ENCODE measurements at places on chromosomes 5 and 9.
A peak's percentile ranks its signal among the peaks of the same experiment; 100 is the strongest.

- peak; percentile 65 for DNase-seq
Observed at GRCh38 chr9:127847178-127847510, 7.3 kb downstream of the ENG start.

DNA sequence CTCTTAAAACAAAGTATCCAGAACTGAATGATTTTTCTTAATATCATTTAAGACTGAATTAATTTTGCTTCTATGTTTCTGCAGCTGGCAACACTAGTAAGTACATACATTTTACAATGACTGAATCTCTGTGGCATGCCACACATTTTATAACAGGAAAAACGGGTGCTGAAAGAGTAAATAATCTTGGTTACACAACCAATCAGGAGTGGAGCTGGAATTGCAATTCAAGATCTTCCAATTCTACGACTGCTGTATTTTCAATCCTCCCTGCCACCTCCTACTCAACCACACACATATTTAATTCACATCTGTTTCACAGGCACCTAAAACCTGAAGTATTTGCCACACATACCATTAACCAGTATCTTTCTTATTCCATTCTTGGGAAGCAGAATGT lies 52.7 kb upstream of the NR5A1 start:
- DNase-seq = no peak

DNA sequence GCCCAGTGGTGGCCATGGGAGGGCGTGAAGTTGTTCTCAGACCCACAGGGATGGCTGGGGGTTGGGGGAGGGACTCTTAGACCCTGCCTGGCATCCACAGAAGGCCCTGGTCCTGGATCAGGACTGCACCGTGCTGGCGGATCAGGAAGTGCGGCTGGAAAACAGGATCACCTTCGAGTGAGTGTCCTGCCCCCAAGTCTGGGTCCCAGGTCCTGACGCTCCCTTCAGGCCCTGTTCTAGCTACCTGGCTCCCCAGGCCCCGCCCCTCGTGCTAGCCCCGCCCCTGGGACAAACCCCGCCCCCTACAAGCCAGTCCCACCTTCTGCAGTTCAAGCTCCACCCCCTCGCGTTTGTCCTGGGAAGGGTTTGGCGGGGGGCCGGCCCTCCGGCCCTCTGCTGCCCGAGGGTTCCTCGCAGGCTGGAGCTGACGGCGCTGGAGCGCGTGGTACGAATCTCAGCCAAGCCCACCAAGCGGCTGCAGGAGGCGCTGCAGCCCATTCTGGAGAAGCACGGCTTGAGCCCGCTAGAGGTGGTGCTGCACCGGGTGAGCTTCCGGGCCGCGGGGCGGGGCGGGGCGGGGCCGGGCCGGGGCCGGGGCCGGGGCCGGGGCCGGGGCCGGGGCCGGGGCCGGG lies 12.9 kb downstream of the RGS14 start:
- DNase-seq = peak; percentile 93

GRCh38 chr5:75049456-75050351 lies 2.7 kb downstream of the GCNT4 start:
- DNase-seq = peak; percentile 78

- DNase-seq = peak; percentile 95
Observed at GRCh38 chr5:168434001-168434400, 52.3 kb upstream of the RARS1 start.

GRCh38 chr9:116112236-116112635 lies 41.4 kb upstream of the PAPPA start:
- peak; percentile 3 for DNase-seq

DNA sequence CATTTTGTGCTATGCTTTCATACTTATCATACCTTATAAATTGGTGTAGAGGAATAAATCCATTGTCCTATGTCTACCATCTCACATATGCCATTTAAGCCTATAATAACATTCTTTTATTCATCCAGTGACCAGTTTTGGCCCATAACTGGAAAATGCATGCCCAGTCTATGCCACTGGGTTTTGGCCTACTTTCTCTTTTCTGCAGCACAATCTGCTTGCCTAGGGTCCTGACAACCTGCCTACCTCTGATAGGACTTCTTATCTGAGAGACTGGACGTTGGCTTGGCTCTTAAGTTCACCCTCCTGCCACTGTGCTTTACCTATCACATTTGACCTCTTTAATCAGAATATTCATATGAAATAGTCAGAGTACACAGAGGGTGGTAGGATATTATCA lies 103.0 kb downstream of the PRR16 start:
- DNase-seq = no peak

DNA sequence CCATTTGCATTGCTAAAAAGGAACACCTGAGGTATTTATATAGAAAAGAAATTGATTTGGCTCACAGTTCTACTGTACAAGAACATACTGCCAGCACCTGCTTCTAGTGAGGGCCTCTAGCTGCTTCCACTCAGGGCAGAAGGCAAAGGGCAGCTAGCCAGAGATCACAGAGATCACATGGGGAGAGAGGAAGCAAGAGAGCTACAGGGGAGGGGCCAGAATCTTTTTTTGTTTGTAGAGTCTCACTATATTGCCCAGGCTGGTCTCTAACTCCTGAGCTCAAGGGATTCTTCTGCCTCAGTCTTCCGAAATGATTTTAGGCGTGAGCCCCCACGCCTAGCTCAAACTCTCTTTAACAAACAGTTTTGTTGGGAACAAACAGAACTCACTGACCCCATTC lies 6.1 kb downstream of the SLCO4C1 start:
- DNase-seq = no peak

DNA sequence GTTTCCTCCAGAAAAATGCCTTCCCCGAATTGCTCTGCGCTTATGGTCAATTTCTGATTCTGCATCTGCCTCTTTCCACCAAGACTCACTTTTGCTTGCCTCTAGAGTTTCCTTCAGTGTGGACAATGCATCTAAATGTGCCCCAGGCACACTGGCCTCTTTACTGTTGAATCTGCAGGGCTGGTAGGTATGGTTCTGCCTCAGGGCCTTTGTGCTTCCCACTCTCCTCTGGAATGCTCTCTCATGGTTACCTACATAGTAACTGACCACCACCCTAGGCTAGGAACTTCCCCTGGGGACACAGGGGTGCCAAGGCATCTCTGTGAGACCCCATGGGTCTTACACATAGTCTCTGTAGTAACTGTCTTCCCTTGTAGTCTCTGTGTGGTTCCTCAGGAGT lies 1258.6 kb downstream of the CDH12 start:
- DNase-seq = no peak

DNA sequence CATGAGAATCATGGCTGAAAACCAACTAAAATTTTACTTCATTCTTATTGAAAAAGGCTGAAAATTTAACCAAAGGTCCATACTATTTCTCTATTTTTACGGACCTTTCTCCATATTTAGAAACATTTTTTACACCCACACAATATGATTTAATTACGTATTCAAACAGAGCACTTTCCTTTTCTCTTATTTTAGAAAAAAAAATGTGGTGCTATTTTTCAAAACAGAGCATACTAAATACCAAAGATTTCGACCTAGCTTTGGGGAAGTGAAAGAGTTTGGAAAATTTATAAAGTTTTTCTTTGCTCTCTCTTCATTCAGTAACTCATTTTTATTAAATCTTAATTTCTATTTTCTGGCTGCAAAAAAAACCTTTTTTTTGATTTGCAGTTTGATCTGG lies 38.1 kb downstream of the RNF145 start:
- no peak for DNase-seq

DNA sequence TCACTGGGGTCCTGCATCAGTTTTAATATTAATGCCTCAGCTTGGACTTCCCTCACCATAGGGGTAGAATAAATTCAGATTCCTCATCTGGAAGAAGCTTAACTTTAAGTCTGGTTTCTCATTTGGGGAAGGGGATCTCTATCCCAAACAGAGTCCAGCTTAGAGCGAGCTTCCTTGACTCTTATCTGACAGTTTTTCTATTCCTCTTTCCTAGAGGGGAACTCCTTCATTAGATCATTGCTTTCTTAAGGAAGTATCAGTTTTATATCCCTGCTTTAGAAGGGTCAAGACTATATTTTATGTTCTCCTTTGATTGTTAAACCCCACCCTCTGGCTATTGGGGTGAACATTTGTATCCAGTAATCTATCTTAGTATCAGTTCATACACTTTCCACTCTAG lies 24.2 kb upstream of the CDC42SE2 start:
- DNase-seq = no peak

- no peak for DNase-seq
Observed at GRCh38 chr5:8508231-8508630, 639.3 kb downstream of the MTRR start.

DNA sequence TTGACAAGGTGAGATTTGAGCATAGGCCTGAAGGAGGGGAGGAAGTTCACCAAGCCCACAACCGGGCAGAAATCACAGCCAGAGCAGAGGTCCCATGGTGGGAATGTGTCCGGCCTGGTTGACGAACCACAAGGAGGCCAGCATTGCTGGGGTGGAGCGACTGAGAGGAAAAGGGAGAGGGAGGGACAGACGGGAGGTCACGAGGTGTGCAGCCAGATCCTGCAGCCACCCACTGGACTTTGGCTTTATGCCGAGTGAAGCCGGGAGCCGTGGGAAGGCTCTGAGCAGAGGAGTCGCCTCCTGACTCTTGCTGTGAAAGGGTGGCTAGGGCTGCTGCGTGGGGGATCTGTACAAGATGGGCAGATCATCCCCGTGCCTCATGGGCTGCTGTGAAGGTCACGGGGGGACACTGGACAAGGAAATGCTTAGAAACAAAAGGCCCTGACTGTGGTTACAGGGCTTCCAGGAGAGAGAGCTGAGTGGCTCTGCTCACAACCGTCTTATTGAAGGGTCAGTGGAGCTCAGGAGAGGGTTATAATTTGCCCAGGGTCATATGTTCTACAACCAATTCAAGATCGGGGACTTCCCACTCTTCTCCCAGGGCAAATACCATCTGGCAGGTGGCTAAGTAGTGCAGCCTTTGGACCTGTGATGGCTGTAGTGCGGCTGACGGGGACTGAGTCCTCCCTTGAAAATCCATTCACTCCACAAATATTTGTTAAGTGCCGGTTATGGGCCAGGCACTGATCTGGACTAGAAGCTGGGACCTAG lies 15.6 kb upstream of the CD74 start:
- no peak for DNase-seq

GRCh38 chr9:32502464-32502863 lies 23.5 kb downstream of the RIGI start:
- no peak for DNase-seq

- peak; percentile 23 for DNase-seq
Observed at GRCh38 chr5:122312591-122313406, 762 bp downstream of the SNCAIP start.

DNA sequence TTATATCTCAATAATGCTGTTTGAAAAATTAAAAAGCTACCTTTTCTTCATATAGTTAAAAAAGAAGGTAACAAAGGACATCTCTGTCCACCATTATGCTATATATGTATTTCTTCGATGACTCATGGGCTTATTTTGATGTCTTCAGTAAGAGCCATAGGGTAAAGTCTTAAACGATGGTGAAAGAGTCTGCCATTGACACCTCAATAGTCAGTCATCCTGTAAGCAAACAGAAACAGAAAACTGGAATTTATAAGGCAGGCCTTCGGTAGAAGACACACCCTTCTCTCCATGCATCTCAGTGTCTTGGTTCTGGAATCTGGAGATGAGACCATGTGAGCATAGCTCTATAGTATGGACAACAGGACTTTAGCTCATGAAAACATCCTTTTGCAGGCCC lies 87.0 kb upstream of the ZNF462 start:
- no peak for DNase-seq

DNA sequence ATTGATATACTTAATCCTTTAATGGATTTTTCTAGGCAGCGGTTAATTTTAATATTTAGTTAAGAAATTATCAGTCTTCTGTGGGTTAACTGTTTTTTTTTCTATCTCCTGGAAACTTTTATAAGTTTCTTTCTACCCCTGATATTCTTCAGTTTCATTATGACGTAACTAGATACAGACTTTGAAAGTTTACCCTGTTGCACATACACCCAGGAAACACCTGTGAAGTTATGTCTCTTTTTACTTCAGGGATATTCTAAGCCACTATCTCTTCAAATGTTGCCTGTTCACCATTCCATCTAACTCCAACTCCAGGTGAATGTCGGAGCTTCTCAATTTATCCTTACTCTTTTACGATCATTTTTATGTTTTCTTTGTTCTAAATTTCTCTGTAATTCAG lies 329.0 kb downstream of the ICE1 start:
- no peak for DNase-seq

- DNase-seq = no peak
Observed at GRCh38 chr5:2525351-2525750, 226.1 kb downstream of the IRX2 start.

DNA sequence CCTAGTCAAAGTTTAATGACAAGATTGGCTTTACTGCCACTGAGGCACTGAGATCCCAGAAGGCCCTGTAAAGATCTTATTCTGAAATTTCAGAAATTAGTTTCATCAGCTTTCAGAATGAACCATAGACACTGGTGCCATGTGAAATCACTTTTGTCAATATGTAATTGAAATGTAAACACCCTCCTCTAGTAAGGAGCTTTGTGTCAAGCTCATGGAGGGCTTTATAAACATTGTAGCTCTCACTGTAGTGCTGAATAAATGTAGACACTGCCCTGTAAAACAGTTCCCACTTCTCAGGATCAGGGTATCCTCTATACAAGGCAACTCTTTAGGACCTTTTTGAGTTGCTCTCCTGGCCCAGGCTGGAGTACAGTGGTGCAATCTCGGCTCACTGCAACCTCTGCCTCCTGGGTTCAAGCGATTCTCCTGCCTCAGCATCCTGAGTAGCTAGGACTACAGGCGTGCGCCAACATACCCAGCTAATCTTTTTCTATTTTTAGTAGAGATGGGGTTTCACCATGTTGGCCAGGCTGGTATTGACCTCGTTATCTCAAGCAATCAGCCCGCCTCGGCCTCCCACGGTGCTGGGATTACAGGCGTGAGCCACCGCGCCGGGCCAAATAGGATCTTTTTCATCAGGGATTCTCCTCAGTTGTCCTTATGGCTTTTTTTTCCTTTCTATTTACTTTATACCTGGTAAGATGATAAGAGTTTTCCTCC lies 1823.9 kb upstream of the CDH9 start:
- no peak for DNase-seq

GRCh38 chr9:89874351-89875321 lies 269.8 kb downstream of the GADD45G start:
- DNase-seq = peak; percentile 44

GRCh38 chr5:160360310-160360709 lies 10.1 kb downstream of the C1QTNF2 start:
- DNase-seq = no peak

GRCh38 chr5:148372893-148373292 lies 10.9 kb upstream of the FBXO38 start:
- DNase-seq = peak; percentile 90
